ENCODE measurements at places on chromosomes 4 and X.

GRCh38 chrX:39627257-39627656 is 470.5 kb downstream of the BCOR start:
- DNase-seq, result no peak

GRCh38 chr4:98462487-98462886 is 195.9 kb downstream of the TSPAN5 start:
- DNase-seq, result no peak

- DNase-seq, result no peak
Observed at GRCh38 chr4:141127884-141128283, 5.4 kb downstream of the RNF150 start.

DNA sequence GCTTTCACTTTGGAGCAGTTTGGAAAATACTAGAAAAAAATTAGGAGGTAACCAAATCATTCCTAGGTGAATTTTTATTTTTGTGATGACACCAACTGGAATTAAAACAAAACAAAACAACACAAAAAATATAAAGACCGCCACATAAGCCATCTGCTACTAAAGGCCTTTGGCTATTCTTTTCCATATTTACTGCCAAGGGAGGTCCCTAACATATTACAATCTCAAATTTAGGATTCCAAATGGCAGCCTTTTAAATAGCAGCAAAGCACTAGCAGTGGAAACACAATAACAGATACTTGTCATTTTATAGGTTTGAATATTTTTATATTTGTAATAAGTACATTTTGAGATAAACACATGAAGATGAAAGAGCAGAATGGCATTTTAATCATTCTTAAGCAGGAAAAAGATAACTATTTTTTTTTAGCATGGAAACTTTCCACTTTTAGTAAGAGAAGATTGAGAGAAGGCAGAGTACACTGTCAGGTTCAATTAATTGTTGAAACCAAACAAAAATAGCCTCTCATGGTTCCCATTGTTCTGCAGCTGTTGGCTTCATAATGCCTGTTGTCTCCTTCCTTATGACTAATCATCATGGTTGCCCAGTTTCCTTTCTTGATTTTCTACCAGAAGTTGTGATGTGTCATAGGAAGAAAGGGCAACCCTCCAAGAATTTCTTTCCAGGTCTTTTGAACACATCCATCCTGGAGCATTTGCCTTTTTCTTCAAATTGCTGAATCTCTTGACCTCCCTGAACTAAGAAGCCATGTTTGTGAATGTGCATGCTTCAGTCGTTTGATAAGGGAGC is 219.0 kb upstream of the EMCN start:
- peak; percentile 97 for DNase-seq

DNA sequence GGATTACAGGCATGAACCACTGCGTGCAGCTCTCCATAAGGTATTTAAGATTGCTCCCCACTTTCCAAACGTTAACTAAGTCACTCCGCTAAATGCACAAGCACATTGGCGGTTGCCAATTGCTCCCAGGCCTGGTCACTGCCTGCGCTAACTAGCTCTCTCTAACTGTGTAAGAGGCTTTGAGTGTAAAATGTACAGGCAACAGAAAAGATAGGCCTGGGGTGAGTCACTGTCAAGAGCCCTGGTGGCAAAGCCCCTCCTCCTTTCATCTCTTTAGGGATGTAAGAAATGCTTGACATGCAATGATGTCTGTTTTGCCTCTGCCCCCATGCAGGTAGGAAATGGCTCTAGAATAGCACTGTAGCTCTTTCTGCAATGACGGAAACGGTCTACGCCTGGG is 329.7 kb upstream of the GATB start:
- DNase-seq, result no peak

- DNase-seq, result no peak
Observed at GRCh38 chr4:121472937-121473721, 92.3 kb upstream of the QRFPR start.

- peak; percentile 32 for DNase-seq
Observed at GRCh38 chr4:153661215-153661822, 22.8 kb upstream of the TLR2 start.

DNA sequence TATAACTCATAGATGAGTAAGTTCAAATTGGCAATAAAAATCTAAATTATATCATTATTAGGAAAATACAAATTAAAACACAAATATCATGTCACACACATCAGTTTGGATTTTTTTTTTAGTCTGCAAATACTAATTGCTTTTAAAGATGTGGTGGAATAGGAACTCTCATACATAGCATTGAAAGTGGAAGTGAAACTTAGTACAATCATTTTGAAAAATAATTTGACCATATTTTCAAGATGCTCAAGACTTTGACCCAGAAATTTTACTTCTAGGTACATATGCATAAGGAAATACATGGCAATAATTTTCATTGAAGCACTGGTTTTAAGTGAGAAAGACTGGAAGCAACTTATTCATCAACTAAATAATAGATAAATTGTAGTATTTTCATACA is 147.5 kb upstream of the SMIM31 start:
- no peak for DNase-seq

- no peak for DNase-seq
Observed at GRCh38 chr4:43843501-43843900, 605.1 kb downstream of the KCTD8 start.

GRCh38 chr4:123102897-123103471 is 180.6 kb upstream of the NUDT6 start:
- peak; percentile 52 for DNase-seq

- no peak for DNase-seq
Observed at GRCh38 chrX:100964362-100964761, 5.1 kb upstream of the ARL13A start.

DNA sequence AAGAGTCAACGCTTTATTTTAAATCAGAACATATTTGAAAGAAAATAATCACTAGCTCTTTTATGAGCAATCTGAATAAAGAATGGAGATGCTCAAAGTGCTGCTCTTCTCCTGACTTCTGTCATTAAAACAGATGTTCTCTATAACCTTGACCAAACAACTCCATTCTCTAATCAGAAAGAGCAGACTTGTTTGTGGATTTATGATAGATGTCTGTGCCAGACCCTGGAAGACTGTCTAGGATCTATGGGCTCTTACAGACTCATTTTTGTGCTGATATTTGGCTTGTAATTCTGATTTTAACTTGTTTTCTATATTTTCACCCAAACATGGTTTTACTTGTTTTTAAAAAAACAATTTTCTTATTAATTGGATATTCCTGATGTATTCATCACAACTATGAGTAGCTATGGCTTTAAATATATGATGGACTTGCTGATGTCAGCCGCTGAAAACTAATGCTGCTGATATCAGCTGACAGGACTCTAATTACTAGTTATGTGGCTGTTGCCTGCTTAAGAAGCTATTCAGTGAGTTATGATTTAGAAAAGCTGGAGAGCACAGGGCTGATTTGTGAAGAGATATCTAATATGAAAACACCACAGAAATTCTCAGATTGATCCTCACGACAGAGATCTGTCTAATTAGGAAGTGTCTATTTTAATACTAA is 31.6 kb upstream of the MAML3 start:
- DNase-seq, result no peak

DNA sequence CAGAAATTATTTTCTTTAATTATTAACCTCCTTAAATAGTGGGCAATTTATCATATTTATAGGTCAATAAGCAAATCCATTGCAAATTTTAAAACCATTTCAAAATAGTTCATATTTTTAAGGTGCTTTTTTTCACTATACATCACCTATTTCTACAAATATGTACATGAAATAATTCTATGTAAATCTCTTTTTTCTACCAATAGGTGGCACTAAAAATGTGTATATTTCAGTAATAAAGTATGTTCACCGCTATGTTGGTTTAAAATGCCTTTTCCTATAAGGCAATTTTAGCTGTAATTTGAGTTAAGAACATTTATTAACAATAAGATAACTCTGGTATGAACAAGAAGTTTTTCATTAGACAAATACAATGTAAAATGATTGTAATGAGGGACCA is 672.2 kb downstream of the KCTD8 start:
- DNase-seq, result peak; percentile 24

GRCh38 chr4:77349796-77350195 is 192.8 kb downstream of the CCNG2 start:
- no peak for DNase-seq

- no peak for DNase-seq
Observed at GRCh38 chr4:86484241-86484640, 109.9 kb upstream of the PTPN13 start.

- no peak for DNase-seq
Observed at GRCh38 chr4:3827616-3828492, 61.7 kb downstream of the ADRA2C start.

GRCh38 chrX:43423876-43424275 is 232.2 kb upstream of the MAOA start:
- no peak for DNase-seq

GRCh38 chr4:126058596-126058995 is 743.8 kb downstream of the FAT4 start:
- DNase-seq, result no peak

DNA sequence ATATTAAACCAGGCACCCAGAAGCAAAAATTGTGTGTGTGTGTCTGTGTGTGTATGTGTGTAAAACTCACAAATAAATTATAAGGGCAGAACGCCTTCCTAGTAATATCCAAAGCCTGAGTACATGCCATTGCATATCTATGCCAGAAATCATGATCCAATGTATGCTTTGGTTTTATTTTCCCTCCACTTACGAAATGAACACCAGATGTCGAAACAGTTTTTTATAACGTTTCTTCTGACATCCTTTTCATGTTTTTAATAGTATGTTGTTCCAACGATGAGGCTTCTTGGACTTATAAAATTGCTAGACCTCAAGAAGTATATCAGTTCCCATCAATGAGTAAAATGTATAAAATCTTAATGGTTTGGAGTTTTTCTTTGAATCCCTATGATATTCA is 55.4 kb downstream of the KCNIP4 start:
- DNase-seq, result no peak

DNA sequence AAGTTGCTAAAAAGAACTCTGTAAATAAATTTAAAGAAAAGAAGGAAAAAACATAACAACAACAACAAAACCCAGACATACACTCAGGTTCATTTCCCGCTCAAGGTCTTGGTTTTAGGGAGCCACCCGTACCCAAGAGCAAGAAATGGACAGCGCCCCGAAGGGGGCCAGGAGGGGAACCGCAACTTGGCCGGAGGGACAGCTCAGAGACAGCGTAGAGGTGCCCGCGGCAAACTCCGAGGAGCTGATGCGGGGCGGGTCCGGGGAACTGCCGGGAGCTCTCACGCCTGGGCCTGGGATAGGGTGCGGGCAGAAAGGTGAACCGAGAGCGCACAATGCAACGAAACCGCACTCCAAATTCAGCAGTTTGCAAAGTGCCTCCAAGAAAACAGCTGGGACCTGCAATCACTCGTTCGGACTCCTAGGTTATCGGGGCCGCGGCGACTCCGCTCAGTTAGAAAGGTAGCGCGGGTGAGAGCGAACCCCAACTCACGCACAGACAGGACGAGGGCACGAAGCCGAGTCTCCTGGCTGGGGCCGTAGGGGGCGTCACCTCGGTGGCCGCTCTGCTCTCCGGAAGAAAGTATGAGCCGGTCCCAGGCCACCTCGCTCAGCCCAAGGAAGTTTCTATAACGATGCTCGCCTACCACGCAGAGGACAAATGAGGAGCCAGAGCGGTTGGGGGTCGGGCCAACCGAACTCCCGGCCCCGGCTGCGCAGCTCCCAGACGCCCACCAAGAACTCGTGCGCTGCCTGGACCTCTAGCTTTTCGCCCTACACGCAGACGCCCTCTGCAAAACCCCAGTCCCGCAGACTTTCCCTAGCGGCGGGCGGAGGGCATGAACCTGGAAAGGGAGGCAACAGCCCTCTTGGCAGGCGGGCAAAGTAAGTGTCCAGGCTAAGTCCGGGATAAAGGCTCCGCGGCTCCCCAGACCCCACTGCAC is 1.4 kb downstream of the NDNF start:
- peak; percentile 13 for DNase-seq

DNA sequence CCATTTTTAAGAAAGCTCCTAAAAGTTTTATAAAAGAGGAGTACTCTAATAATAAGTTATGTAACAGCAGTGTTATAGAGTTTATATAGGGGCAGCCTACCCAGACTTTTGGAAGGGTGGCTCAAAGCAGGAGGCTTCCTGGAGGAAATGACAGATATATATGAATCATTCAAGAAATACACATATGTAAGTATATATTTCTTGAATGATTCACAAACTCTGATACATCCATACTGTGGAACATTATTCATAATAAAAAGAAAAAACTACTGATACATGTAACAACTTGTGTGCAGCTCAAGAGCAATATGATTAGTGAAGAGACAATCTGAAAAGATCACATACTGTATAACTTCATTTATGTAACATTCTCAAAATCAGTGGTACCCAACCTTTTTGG is 166.2 kb downstream of the WDFY3 start:
- DNase-seq, result peak; percentile 67

DNA sequence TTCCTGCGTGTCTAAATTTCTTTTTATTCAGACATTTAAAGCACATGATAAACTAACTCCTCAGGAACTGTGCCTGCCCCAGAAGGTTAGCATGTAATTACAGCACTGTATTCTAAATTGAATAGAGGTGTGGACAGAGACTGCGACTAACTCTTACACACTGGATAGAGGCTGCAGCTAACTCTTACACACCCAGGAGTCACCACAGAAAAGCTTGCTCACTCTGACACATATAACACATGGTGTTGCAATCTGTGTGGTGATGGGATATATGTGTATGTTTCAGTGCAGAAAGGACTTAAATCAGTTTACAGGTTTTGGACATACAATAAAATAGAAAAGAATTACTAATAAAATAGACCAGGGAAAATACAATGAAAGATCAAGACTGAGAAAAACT is 41.5 kb downstream of the SMAD1 start:
- no peak for DNase-seq

DNA sequence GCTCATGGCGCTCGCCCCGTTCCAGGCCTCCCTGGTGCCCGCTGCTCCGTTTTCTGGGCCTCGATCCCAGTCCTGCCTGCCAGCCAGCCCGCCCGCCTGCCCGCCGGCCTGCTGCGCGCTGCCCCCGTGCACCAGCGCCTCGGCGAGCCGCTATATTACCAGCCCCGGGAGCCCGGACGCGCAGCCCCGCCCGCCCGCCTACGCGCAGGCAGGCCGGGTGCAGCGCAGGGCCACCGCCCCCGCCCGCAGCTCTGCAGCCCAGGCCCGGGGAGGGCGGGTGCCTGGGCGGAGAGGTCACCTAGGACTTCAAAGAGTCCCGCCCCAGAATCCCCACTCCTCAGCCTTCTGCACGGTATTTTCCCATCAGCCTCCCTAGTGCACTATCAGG is at the start of gene MAOB:
Gene MAOB (minus strand): TSS at position 157 of the 388 bp plus-strand sequence. CDS start 151 bp downstream, at position 6.
- no peak for DNase-seq

DNA sequence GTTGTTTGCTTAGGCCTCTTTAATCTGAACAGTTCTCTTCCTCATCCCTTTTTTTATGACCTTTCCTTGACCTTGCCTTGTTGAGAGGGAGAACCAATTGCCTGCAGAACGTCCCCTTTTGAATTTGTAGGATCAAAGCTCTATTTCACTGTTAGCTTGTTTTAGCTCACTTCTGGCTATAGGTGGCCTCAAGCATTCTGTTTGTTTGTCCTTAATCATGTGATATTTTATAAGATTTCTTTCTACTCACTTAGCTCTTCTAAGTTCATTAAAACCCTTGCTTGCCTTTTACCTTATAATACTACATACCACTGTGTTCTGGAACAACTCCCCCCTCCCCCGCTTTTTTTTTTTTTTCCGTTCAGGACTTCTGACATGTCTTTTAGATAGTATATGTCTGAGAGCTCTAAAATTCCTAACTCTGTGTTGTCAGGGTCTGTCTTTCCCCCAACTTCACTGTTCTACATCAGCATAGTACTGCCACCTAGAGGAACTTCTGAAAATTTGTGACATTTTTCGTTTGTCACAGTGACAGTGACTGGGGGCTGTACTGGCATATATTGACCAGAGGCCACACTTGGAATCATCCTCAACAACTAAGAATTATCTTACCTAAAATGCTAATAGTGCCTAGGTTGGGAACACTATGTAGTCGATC is 128.5 kb downstream of the LARP7 start:
- DNase-seq, result peak; percentile 31

- peak; percentile 57 for DNase-seq
Observed at GRCh38 chr4:176834531-176834930, 41.8 kb upstream of the VEGFC start.

Data from endothelial cell of umbilical vein (primary cell).